ENCODE measurements at places on chromosomes 3 and 15.

- H3K4me1 ChIP-seq = no peaks in the 10 kb centered on the region
- H3K4me3 ChIP-seq = no peak overlapping the region
- no peak for DNase-seq
- no peak overlapping the region for H3K27ac ChIP-seq
These were observed 18.0 kb downstream of the SLC41A3 start for GRCh38 chr3:126065876-126066275.

DNA sequence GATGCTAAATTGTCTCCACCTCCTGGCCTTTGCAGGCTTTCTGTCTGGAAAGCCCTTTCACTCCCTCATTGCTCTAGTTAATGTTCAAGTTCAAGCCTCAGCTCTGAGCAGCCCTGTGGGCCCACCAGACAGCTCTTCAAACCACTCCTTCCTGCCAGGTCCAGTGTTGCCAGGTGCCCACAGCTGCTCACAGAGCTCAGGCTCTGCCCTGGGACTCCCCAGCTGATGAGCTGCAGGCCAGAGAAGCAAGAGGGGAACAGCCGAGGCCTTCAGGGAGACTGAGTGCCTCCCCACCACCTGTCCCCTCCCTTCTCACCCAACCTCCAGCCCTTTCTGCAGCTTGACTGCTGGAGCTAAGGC, 1.3 kb upstream of the ZBTB47 start:
- no peaks in the 10 kb centered on the region for H3K36me3 ChIP-seq
- no peak overlapping the region for H3K4me3 ChIP-seq
- no peaks in the 10 kb centered on the region for H3K4me1 ChIP-seq
- H3K27ac ChIP-seq = peak overlapping the region; percentile 85
- H3K27me3 ChIP-seq = no peaks in the 10 kb centered on the region

DNA sequence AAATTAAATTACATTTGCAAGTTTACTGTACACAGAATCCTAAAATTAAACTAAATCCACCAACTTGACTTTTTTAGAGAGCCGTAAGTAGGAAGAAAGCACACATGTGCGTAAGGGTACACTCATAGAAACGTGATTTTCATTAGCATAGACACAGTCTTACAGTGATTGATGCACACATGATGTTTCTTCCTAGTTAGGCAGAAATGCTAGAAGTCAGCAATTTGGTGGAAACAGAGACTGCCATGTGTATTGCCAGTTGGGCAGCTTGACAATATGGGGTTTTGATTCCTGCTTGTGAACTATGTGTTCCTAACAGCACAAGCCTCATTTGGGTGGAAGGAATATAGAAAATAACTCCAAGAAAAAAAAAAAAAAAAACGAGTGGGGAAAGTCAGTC, 878.5 kb downstream of the ROBO1 start:
- H3K27me3 ChIP-seq = no peaks in the 10 kb centered on the region
- no peaks in the 10 kb centered on the region for H3K36me3 ChIP-seq
- H3K4me3 ChIP-seq = no peak overlapping the region

DNA sequence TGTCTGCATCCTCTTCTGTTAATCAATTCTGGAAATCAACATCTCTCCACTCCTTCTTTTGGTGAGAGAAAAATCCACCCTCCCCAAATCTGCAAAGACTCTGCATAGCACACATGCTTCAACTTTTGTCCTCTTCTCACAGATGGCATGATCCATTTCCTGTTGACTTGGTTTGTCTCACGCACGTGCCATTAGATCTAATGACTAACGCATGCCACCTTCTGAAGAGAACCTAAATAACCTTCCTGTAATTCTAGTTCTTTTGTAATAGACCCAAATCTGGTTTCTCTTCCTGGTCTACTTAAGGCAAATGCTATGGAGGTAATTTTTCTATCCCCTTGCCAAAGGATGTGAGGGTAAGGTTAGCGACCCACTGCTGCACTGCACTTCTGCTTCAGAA, 51.0 kb upstream of the ATOSA start:
- H3K27me3 ChIP-seq = no peaks in the 10 kb centered on the region
- H3K36me3 ChIP-seq = no peaks in the 10 kb centered on the region
- DNase-seq = no peak
- H3K27ac ChIP-seq = no peak overlapping the region

GRCh38 chr15:96171853-96172296, 158.6 kb upstream of the NR2F2 start:
- no peak overlapping the region for H3K27ac ChIP-seq
- H3K4me3 ChIP-seq = no peak overlapping the region
- H3K27me3 ChIP-seq = no peaks in the 10 kb centered on the region
- DNase-seq = no peak

DNA sequence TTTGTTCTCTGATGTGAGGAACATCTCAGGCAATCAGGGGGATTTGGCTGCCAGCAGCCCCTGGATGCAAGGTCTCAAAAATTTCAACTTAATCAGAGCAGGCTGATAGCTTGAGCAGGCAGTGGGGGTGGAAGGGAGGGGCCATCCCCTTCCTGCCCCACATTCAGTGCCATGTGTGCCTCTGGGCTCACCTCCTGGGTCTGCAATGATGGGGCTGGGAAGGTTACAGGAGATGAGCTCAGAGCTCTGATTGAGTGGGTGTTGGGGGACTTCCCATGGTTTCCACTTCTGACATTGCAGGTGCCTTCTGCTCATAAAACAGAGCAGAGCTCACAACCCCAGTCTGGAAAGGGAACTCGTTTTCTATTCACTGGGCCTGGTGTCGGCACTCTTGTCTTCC, 37.0 kb downstream of the PARP16 start:
- no peaks in the 10 kb centered on the region for H3K4me1 ChIP-seq
- H3K4me3 ChIP-seq = no peak overlapping the region
- H3K27ac ChIP-seq = no peak overlapping the region

- no peaks in the 10 kb centered on the region for H3K27me3 ChIP-seq
- H3K36me3 ChIP-seq = no peaks in the 10 kb centered on the region
- H3K27ac ChIP-seq = no peak overlapping the region
- H3K4me3 ChIP-seq = no peak overlapping the region
These were observed 78.7 kb upstream of the TTBK2 start for GRCh38 chr15:42999201-42999779.

All from prostate gland (tissue), 2 donors.